ENCODE measurements at places on chromosomes 1 and 21.

DNA sequence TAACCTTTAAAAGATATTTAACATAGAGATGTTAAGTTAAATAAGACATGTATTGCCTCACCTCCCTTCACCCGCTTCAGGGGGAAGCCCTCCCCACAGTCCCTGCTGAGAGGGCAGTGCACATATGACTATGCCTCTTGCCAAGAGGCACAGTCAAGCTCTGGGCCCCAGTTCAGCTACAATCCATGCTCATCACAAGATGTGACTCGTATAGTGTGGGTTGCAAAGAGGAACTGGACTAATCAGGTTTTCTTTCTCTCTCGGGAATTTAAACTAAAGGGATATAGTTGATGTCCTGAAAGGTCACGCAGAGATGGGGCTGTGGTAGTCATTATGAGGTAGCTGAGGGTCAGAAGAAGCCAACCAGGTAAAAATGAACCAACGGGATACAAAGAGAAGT, 35.6 kb downstream of the LYST start:
- DNase-seq, result peak; percentile 30

DNA sequence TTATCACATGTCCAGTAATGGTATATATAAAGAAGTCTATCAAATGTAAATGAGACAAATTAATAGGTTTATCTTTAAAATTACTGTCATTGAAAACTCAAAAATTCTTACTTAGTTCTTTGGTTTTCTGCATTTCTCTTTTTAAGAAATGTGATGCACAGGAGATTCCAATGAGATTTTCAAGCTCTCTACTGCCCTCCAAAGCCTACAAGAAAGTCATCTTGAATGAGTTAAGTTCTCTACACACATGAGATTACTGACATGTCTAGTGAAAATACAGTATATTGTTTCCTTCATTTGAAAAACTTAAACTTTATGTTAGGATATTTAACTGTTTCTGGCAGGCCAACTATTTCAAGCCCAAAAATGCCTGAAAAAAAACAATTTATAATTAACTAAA, 68.8 kb downstream of the ITGB3BP start:
- DNase-seq, result no peak

DNA sequence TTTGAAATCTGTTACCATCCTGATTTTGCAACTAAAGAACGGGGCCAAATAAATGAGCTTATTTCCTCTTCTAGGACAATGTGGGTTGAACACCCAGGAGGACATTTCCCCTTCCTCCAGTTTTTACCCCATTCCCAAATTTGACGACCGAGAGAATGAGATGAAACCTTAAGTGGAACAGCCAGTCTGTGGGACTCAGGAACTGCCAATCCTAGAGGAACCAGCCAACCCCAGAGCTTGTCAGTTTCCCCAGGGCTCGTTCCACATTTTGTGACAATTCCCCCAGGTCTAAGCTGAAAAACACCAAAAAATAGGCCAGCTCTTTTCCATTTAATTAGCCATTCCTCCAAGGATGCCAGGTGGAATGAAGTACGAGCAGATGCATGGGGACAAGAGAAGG, 21.3 kb upstream of the MAPKAPK2 start:
- no peak for DNase-seq

DNA sequence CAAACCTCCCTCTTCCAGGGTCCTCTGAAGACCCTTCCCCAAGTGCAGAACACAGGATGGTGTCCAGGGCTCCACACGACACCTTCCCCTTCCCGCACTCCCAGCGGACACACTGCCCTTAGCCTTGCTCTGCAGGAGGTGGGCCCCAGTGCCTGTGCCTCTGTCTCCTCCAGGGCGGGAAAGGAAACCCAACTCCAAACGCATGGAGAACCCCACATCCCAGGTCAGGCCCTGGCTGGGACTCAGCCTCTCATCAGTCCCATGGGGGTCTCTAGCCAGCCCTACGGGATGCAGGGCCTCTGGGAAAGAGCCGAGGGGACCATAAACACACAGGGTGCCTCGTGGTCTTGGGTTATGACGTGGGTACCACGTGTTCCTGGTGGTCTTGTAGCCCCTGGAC, 5.6 kb upstream of the SMYD3 start:
- DNase-seq, result no peak

DNA sequence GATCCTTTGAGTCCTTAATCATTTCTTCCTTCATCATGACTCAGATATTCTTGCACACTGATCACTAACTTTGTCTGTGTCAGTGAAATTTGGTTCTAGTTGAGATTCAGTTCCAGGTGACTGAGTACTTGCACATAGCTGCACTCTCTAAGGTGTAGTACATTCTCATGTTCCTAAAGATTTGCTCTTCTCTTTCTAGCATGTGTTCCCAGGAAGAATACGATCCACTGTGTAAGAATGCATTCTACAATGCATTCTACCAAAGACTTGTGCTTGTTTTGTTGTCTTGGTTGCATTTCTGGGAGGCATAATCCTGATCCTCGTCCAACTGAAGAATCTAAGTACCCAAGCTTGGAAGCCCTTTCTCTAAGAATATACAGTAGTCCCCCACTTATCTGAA, 104.3 kb upstream of the CDC42BPA start:
- DNase-seq, result no peak

DNA sequence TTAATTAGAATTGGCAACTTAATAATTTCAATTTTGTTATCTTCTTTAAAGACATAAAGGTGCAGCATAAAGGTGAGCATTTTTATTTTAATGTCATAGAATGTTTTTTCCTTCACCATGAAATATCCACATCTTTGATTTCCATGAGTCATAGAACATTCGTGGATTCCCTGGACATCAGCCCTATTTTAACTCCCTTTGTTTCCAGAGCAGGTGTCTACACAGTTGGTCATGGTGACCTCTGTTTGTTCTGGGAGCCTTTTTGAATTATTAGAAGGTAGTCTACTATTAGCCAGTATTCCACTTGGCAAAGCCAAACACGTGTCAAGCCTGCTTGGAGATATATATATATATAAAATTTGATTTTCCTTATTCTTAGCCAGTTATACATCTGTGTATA, 572.9 kb downstream of the LTN1 start:
- no peak for DNase-seq

- no peak for DNase-seq
These were observed 60.8 kb upstream of the KCNJ15 start for GRCh38 chr21:38196036-38196435.

GRCh38 chr1:36285443-36286101, 20.6 kb upstream of the SH3D21 start:
- DNase-seq, result no peak

- DNase-seq, result no peak
These were observed 292.0 kb downstream of the DUSP10 start for GRCh38 chr1:221449801-221450470.

GRCh38 chr1:91768786-91769725, 116.9 kb downstream of the TGFBR3 start:
- no peak for DNase-seq

DNA sequence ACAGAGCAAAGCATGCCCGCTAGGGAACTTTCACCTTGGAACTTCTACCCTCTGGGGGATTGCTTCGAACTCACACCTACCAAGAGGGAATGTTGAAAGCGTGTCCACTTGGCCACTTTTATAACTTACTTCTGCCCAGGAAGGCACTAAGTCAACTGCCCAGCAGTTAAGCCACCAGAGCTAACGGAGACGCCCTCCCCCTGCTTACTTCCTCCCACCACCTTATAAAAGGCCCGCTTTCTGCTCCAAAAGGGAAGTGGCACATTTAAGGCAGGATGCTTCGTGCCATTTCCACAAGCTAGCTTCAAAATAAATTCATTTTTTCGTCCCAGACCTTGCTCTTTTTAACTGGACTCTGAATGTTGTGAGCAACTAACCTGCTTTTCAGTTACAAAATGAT, 3.2 kb upstream of the AK2 start:
- no peak for DNase-seq

GRCh38 chr1:198968866-198969265, 330.0 kb downstream of the PTPRC start:
- DNase-seq, result no peak

- DNase-seq, result no peak
These were observed 26.5 kb upstream of the KRTAP19-8 start for GRCh38 chr21:31064803-31065202.

DNA sequence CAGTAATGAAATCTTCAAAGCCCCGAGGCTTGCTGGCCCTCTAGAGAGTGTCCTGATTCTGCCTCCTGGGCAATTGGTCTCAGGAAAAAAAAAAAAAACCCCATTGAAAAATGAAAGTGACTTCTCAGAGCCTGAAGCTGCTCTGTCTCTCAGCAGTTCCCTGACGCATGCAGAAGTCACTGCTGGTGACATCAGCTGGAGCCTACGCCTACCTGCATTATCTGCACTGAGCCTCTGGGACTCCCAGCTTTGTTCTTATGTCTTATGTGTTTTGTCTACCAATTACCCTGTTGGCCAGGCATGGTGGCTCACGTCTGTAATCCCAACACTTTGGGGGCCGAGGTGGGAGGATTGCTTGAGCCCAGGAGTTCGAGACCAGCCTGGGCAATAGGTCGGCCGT, 10.1 kb upstream of the SLC25A33 start:
- DNase-seq, result no peak

DNA sequence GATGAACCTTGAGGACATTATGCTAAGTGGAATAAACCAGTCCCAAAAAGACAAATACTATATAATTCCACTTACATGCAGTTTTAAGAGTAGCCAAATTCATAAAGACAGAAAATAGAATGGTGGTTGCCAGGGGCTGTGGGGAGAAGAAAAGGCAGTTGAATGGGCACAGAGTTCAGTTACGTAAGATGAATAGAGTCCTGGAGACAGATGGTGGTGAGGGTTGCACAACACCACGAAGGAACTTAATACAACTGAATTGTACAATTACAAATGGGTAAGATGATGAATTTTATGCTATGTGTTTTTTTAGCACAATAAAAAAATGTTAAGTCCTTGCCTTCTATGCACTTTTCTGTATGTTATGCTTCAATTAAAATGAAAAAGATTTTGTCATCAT, 66.6 kb downstream of the CD34 start:
- no peak for DNase-seq

GRCh38 chr1:37629726-37630425, 4.8 kb downstream of the RSPO1 start:
- no peak for DNase-seq

- DNase-seq, result no peak
These were observed 645.6 kb downstream of the PLA2G4A start for GRCh38 chr1:187474336-187474735.

GRCh38 chr1:43994794-43995790, 3.7 kb downstream of the CCDC24 start:
- no peak for DNase-seq

DNA sequence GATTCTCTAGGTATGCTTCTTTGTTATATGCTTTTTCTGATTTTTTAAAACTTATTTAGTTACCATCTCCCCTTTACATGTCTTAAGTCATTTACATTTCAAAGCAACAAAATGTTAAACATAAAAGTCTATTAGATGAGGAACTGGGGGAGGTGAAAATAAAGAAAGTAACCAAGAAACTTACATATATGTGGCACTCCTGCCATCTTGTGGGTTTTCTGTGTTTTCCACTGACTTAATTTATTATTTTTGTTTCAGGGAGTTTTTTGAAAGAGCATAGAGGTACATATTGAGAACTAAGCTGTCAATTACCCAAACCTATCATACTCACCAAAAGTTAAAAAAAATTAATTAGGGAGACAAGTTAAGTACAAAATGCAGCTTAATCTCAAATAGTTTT, 1531.1 kb downstream of the MRPL39 start:
- DNase-seq, result no peak

GRCh38 chr1:192038567-192038966, 119.7 kb upstream of the RGS18 start:
- DNase-seq, result no peak

GRCh38 chr1:97660431-97661105, 260.3 kb downstream of the DPYD start:
- DNase-seq, result no peak

DNA sequence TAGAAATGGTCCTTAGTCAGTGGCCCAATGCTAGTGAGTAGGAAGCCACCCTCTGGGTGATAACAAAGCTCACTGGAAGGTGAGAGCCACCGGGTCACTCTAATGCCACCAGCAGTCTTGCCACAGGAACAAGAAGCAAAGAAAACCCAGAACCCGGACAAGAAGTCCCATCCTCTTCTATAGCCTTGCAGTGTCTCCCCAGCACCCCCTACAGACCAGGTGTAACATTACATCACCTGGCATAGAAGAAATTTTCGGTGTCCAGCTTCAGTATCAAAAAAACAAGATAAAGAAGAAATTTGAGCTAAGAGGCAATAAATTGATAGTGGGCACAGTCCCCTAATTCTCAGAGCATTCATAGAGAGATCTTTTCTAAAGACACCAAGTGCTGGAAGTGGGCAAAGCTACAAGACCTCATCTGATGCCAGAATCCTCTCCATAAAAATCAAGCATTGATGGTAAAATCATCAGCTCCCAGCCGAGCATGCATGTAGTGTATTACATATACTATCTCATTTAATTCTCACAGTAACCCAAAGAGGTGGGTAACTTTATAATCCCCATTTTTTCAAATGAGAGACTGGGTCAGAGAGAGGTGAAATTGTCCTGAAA, 491.0 kb downstream of the MATN1 start:
- peak; percentile 42 for DNase-seq

DNA sequence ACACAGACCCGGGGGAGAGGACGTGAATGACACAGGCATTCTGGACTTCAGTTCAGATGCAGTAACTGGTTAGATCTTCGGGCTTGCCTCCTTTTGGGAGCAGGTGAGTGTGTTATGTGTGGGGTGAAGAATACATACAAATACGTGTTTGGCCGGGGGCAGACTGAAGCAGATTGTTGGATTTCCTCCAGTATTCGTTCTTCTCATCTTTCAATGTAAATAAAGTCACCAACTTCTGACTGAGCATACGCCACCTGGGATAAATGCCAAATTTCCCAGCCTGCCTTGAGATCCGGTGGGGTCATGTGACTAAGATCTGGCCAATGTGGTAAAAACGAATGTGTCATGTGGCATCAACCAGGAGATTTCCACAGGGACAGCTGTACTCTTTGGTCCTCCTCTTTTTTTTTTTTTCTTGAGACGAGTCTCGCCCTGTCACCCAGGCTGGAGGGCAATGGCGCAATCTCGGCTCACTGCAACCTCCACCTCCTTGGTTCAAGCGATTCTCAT, 189.8 kb downstream of the RGS7 start:
- DNase-seq, result no peak

DNA sequence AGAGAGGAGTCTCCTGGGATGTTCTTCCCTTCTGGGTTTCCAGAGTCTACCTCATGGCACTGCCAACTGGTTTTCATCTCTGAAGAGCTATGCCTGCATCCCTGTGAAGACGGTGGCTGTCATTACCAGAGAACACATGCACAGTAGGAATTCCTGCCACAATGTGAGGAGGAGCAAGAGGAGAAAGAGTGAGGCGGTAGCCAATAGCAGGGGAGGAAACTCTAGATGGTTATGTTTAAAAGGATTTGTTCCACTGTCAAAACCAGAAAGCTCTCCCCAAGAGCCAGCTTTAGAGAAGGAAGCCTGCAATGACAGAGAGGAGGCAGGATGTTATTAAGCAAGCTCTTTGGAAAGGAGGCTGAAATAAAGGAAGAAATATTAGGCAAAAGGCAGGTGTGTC, 12.3 kb downstream of the LMX1A start:
- no peak for DNase-seq

Measured in activated naive CD4-positive, alpha-beta T cell treated with anti-CD3 and anti-CD28 coated beads, Interleukin-2, amount 50 U/mL, for 72 hours (primary cell).